Stimulated activated CD8-positive, alpha-beta memory T cell treated with anti-CD3 and anti-CD28 coated beads, Interleukin-7, amount 100 ng/mL, for 4 hours (primary cell): ENCODE measurements at places on chromosomes 12 and 14.

- DNase-seq: no peak
Measured at GRCh38 chr12:6693832-6694355, 4.7 kb upstream of the ZNF384 start.

- no peak for DNase-seq
Measured at GRCh38 chr12:54891717-54892478, 37.6 kb downstream of the MUCL1 start.

- no peak for DNase-seq
Measured at GRCh38 chr12:76588881-76589565, 29.5 kb upstream of the OSBPL8 start.

DNA sequence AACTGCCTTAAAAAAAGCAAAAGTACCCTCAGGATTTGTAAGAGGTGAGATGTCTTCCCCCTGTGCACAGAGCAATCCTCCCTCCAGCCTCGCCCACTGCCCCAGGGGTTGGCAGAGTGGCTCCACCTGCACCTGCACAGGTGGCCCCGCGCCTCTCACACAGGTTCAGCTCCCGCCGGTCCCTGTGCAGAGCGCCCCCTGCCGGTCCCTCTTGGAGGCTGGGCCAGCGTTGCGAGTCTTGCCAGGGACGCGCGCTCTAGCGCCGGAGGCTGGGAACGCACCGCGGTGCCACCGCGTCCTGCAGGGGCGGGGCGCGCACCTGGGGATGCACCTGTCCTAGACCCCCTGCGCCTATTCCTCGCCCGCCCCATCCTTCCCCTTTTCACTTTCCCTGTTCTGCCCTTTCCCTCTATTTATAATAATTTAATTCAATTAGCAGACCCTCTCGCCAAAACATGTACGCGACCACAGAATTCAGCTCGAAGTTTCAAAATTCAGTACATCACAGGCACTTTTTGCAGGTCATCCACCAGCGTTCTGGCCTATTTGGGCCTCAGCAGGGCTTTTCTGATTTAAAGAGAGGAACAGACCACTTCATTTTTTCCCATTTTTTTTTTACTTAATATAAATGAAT lies 618.6 kb downstream of the AACS start:
- DNase-seq: no peak

- no peak for DNase-seq
Measured at GRCh38 chr12:63093711-63094110, 57.3 kb downstream of the AVPR1A start.

DNA sequence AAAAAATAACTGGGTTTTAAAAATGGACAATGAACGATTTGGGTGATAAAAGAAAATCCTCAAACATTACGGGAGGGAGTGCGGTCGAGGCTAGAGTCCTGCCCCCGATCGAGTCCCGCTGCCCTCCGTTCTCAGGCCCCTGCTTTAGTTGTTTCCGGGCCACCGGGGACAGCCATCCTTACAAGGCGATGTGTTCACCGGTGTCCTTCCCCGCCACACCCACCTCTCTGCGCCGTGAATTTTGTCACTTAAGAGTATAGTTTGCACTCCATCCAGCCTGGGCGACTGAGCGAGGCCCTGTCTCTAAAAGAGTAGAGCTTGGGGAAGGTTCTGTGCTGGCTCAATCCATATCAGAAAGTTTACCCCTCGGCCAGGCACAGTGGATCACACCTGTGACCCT lies 2.9 kb downstream of the ULK1 start:
- no peak for DNase-seq

- no peak for DNase-seq
Measured at GRCh38 chr12:47383942-47384341, 304.2 kb upstream of the AMIGO2 start.

DNA sequence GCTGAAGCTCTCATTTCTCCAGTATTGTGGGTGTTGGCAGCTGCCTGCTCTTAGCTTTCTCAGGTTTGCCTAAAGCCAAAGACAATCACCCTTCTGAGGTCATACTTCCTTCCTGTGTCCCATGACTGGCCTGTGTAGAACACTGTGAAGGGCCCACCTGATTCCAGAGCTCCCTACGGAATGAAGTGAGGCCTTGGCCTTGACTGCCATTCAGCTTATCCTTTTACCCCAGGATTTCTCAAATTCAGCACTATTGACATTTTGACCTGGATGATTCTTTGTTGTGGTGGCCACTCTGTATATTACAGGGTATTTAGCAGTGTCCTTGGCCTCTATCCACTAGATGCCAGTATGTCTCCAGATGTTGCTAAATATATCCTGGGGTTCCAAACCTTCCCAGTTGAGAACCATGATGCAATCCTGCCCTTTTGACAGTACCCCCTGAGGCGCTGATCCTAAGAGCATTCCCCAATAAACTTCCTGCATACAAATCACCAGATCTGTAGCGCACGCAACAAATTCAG lies 112.3 kb upstream of the KRR1 start:
- no peak for DNase-seq

- no peak for DNase-seq
Measured at GRCh38 chr12:129184127-129184928, 331.1 kb downstream of the GLT1D1 start.

DNA sequence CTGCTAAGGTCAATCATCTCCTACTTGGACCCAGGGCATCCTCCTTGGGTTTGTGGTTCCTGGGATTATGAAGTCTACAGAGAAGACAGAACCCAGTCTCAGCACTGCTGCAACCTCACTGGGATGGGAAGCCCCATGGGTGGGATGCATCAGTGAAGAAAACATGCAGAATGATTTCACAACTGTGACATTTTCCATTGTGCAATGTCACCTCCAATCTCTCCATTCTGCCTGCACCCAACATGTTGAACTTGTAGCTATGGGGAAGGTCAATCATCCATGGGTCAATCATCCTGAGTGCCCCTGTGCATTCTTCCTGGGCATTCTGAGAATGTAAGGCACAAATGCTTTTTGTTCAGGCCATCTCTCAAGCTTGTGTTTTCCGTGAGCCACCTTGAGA lies 1004.4 kb upstream of the TMEM132C start:
- no peak for DNase-seq

DNA sequence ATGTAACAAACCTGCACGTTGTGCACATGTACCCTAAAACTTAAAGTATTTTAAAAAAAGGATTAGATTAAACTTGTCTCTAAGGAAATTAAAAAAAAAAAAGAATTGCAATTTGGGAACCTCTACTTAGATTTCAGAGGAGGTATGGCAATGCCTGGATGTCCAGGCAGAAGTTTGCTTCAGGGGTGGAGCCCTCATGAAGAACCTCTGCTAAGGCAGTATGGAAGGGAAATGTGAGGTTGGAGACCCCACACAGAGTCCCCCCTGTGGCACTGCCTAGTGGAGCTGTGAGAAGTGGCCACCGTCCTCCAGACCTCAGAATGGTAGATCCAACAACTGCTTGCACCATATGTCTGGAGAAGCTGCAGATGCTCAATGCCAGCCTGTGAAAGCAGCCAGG lies 279.6 kb upstream of the CCDC196 start:
- no peak for DNase-seq

DNA sequence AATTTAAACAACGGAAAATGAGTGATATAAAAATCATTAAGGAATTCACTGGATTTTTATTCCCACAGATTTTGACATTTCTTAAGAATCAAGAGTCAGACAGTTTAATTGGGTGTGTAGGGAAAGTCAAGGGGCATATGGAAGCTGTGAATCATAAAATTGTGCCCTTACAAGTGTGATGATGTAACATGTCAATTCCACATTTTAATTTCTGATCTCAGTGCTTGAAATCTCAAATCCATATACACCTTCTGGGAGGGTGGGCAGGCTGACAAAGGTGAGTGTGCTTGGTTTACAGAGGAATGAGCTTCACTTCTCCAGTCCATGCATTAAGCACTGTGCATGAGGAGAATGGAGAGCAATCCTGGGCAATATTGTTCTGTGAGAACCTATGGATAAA lies 1.0 kb upstream of the KRT6A start:
- no peak for DNase-seq

DNA sequence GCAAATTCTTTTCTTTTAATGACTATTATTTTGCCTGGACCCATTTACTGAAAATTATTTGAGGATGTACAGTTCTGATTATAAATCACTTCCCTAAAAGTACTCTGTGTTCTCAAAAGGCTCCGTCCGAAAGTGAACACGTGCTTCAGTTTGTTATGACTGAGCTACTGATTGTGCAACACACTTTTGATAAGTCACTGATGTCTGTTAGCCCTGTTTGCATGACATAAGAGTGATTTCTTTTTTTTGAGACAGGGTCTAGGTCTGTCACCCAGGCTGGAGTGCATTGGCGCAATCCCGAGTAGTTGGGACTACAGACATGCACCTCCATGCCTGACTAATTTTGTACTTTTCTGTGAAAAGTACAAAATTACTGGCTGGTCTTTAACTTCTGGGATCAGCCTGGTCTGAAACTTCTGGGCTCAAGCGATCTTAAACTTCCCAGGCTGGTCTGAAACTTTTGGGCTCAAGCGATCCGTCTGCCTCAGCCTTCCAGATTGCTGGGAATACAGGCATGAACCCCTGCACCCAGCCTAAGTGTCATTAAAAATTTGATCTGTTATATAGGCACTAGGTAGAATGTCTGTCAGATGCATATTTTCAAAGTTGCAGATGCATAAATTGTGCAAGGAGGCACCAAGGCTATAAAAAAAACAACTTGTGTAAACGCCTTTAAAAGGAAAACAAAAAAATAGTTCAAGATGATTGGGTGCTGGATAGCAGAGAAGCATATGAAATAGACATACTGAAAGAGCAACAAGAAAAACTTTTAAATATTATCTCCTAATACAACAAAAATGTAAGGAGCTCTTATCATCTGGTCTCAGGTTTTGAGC lies 111.5 kb downstream of the SRGAP1 start:
- no peak for DNase-seq

DNA sequence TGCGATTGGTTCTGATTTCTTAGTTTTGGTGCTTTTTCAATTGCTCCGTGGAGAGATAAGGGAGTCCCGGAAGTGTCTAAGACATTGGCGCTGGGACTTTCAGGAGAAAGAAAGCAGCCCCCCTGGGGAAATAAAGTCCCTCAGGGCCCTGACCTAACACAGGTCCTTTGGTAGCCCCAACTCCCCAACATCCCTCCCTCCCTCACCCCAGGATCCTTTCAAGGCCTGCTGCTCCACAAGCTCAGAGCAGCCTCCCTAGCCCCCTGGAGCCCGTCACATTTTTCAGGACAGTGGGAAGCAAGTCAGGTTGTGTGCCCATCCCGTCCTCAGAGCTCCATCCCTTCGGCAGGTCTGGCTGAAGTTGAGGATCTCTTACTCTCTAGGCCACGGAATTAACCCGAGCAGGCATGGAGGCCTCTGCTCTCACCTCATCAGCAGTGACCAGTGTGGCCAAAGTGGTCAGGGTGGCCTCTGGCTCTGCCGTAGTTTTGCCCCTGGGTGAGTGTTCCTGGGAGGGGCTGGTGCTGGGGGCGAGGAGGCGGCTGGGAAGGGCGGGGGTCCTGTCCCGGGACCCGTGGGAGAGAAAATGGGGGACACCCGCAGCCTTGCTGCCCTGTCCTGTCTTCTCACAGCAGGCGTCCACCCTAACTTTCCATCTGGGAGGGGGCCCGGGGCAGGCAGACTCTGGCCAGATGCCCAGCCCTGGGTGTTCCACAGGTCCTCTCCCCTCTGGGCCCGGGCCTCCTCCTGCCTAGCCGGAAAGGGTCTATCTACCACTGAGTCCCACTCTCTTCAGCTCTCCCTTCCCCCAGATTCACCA lies 950 bp downstream of the IFI27 start:
- no peak for DNase-seq

GRCh38 chr12:109286252-109286651 lies 22.8 kb downstream of the FOXN4 start:
- DNase-seq: no peak

DNA sequence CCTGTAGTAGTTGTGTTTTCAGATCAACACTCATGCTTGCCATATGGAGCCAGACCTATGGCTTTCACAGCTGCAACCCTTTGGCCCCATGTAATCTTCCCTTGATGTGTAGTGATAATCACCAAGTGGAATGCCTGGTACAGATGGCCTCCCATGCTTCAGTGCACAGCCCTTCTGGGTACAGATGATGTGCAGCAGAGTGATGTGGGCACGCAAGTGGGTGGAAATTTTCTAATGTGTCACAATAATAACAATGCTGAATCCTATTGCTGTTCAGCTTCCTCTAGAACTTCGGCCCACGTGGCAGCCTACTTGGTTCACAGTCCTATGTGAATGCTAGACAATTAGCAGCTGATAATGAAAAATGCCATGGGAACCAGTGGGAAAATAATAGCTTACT lies 188.1 kb downstream of the SNAPC1 start:
- DNase-seq: no peak

GRCh38 chr12:69332815-69333358 lies 15.3 kb upstream of the LYZ start:
- no peak for DNase-seq

DNA sequence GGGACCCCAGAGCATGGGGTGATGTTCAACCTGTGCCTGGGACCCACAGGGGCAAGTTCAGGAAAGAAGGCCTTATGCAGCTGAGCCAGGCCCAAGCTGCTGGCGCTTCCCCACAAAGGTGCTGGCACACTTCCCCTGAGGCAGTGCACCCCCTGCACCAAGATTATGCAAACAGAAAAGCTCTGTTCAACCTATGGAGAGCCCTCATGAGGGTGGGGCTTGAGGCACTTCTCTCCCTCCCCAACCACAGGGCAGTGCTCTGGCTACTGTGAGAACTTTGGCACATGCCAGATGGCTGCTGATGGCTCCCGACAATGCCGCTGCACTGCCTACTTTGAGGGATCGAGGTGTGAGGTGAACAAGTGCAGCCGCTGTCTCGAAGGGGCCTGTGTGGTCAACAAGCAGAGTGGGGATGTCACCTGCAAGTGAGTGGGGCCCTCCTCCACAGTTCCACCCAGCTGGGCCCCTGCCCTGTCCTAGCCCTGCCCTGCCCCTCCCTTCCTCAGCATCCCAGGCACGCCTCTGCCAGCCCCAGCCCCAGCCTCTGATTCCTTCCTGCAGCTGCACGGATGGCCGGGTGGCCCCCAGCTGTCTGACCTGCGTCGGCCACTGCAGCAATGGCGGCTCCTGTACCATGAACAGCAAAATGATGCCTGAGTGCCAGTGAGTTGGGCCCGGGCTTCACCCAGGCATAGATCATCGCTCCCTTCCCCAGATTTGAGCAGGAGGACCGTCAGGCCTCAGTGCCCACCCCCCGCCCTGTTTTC lies 5.5 kb upstream of the NXPH4 start:
- no peak for DNase-seq

- no peak for DNase-seq
Measured at GRCh38 chr12:21428241-21428640, 9.2 kb upstream of the PYROXD1 start.

- no peak for DNase-seq
Measured at GRCh38 chr14:93905623-93906022, 21.5 kb upstream of the FAM181A start.

DNA sequence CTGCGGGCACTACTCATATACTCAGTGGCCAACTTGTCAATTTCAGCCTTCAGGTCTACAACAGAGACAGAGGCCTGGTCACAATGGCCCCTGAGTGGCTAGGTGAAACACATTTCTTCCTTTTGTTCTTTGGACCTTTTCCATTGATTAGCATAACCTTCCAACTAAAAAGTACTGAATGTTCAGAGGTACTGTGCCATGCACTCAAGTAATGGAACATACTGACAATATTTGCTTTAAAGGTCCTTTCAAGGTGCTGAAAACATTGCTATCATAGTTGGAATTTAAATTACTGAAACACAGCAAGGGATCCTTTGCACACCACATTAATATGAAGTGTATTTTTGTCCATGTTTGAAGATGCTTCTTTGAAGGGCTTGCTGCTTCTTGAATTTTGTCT lies 6.1 kb upstream of the ACRBP start:
- no peak for DNase-seq

GRCh38 chr14:31854508-31855075 lies 222.5 kb upstream of the ARHGAP5 start:
- no peak for DNase-seq
